ENCODE measurements at places on chromosomes 3 and 15.

DNA sequence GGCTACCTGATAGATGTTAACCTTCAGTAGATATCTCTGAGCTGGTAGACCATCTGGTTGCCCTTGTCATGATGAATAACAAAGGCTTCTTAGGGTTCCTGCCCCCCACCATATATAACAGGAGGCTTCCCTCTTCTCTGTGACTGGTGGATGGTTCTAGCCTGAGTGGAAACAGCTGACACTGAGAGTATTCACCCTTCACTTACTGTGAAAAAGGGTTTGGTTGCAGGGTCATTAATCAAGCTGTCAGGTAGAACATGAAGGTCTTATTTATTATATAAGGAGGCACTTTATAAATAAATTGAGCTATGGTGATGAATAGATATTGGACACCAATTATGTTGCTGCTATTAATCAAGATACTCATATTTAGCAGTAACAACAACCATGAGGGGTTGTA is 58.6 kb downstream of the CACNA2D3 start:
- DNase-seq, result no peak

DNA sequence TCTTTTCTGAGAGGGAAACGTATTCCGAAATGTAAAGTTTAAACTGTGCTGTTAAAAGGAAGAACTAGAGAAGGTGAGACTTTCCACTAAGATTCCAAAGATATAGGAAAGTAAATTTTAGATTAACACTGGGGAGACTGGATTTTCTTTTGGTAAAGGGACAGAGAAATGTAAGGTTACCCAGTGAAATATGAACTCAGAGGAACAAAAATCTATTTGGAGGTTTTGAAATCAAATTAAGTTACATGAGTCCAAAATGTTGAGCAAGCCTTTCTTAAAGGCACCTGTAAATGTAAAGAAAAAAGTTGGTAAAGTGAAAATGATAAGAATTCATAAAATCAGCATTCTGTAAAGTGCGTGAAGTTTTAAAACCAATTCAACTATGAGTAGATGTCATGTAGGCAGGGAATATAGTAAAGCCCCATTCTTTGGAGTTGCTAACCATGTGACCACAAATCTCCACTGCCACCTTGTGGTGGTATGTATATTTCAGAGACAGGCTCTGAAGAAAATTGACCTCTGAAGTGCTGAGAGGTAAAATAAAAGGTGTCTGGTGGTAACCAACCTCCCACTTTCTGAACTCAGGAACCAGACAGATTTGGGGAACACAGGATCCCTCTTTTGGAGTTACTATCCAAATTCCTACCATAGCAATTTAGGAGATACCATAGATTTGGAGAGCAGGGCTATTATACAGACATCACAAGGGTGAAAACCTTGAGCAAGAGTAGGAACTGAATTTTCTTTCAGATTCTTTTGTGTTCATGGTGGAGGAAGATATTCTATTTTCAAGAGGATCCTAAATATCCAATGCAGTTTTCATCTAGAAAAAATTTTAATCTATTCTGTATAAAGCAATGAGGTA is 215.3 kb downstream of the ROBO2 start:
- DNase-seq, result peak; percentile 14

DNA sequence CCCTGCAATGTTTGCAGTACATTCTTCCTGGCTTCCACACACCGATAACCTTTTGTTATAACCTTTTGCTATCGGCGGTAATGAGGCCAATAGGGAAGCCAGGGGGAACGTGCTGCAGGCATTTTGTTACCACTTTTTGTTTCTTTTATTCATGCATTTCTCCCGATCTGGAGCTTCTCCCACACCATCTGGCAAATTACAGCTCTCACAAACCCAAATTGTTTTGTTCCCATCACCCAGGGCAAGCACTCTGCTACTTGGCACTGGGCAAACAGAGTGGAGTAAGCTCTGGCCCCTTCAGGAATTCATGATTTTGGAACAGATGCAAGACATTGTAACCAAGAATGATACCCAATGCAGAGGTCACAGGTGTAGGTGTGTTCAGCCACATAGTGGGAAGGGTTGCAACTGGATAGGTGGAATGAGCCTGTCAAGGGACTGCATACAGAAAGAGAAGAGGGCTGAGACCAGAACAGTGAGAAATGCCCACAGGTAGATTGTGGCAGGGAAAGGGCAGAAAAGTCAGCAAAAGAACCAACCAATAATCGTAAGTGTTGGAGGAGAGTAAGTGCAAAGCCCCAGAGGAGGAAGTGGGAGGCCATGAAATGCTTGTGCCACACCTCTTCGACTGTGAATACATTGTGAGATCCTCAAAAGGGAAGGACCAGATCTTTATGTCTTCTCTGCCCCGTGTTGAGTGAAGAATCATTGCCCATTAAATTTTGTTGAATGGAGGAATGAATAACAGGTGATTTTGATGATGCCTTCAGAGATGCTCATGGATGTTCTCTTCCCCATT is 45.8 kb downstream of the PARP15 start:
- DNase-seq, result no peak

DNA sequence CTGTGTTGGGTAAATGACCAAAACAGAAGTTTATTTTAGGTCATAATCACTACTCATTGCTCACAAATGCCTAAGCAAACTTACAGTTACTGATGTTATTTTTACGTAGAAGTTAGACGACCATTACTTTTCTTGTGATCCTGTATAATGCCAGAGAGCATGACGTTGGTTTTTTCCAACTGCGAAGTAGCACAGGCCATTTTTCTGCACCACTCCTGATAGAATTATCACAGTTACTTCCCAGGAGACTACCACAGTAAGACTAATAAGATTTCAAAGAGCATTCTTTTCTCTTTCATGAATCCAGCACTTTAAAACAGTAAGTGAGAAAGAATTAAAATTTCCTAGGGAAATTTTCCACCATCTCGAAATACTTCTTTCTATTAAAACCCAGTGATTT is 19.8 kb downstream of the CD200 start:
- DNase-seq, result no peak

GRCh38 chr3:53974324-53974723 is 82.7 kb upstream of the SELENOK start:
- DNase-seq, result no peak

GRCh38 chr3:2940062-2940461 is 170.1 kb downstream of the IL5RA start:
- no peak for DNase-seq

DNA sequence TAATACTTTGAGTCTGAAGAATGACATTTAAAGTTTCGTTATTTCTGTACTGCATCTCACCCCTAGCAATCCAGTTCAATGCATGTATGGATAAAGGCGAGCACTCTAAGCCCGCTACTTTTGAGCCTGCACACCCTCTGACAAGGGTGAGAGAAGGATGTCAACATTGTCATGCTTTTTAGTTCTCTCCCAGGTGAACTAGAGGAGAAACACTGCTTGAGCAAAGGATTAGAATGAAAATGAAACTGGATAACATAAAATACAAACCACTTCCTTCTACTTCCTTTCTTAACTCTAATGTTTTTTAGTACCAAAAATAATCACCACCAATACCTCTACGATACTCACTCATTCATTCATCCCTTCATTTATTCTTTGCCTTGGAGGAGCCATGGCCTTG is 588.7 kb upstream of the NR2F2 start:
- DNase-seq, result no peak

GRCh38 chr3:169171739-169172138 is 491.8 kb downstream of the MECOM start:
- DNase-seq, result no peak

GRCh38 chr3:122920986-122921385 is 106.6 kb downstream of the SEMA5B start:
- DNase-seq, result no peak

GRCh38 chr3:107861422-107861821 is 229.4 kb downstream of the CD47 start:
- no peak for DNase-seq

GRCh38 chr15:71800835-71801745 is 9.3 kb upstream of the NR2E3 start:
- peak; percentile 71 for DNase-seq

DNA sequence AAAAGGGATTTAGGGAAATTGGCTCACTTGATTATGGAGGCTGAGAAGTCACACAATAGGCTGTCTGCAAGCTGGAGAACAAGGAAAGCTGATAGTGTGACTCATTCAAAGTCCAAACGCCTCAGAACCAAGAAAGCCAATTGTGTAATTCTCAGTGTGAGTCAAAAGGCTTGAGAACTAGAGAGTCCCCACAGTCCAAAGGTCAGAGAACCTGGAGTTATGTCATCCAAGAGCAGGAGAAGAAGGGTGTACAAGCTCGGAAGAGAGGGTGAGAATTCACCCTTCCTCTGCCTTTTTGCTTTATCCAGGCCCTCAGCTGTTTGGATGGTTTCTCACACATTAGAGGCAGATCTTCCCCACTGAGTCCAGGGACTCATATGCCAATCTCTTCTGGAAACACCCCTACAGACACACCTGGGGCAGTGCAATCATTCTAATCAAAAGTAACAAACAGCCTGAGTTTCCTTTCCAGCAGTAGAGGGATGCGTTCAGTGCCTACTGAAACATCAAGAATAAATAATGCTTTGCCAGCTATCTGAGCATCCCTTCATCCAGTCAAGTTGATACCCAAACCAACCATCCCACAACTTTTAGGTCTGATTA is 271.5 kb downstream of the SATB1 start:
- no peak for DNase-seq

DNA sequence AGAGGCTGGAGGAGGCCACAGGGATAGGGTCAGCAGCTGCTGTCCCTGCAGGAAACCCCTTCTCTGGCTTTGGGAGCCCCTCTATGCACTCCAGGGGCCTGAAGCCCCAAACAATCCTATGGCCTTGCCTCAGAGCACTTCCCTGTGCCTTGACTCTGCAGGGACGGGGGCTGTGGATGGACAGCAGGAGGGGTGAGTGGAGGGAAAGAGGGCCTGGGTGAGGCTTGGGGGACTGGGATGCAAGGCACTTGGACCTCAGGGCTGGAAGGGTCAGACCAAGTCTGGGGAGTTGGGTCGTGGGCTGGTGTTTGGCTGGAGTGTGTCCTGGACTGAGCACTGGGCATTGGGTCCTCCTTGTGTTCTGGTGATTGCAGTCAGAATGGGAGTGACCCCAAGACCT is 769.8 kb downstream of the EPHA3 start:
- no peak for DNase-seq

DNA sequence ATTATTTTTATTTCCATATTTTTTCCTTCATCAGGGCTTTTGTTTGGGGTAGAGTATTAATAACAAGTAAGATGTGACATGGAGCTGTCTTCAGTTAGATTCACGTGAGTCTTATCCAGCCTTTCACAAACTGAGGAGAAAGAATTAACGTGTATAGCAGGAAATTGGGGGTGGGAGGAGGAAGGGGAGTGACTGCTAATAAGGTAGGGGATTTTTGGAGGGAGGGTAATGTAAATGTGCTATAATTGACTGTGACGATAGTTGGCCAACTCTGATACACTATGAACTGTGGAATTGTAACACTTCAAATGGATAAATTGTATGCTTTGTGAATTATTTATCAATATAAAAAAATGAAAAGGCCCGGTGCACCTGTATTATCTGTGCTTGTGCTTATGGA is 8.9 kb downstream of the DUT start:
- no peak for DNase-seq

- DNase-seq, result no peak
Measured at GRCh38 chr15:100723315-100723801, 121.0 kb downstream of the ASB7 start.

All from HS-27A (cell line).